ENCODE measurements at places on chromosomes 6 and 20.

DNA sequence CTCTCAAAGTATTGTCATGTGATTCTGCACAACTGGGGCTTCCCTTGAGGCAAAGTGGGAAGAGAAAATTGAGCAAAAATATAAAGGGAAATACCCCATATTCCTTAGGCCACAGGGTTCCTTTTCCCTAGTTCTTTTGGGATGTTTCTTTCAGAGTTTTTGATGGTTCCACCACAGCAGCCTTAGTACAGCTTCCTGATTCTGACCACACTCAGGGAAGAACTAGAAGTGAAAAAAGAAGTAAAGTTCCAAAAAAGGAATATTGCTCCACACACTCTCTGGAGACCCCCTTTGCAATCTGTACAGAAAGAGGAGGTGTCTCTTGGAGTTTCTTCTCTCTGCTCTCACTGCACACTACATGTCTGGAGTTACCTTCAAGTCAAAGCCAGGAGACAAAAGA lies 27.9 kb upstream of the HLA-DQA2 start:
- DNase-seq = no peak

DNA sequence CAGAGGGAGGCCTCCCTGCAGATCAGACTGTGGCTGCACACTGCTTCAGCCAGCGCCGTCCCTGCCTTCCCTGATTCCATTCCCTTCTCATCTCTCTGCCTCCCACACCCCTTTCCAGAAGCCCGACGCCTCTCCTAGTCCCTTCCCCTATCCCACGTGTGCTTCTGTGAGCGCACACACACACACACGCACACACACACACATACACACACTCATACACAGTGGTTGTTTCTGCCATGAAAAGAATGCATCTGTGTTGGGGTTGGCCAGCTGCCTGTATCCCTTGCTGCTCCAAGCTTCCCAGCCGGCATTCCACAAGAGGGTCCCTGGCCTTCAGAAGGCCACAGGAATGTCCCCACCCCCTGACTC lies 51.7 kb downstream of the MOCS1 start:
- DNase-seq = no peak

DNA sequence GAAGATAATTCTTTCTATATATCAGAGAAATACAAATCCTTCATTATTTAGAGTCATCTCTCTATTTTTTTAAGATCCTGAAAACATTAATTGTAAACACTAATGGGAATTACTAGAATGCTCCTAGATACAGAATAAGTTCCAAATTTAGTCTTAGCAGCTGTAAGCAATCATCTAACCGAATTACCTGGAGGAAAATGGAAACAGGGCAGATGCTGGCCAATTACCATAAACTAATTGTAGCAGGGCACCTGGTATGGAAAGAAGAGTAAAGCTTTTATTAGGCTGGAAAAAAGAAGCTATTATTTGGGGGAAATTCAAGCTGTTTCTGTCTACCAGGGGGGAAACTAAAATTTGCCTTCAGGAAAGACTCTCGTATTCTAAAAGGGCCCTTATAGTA lies 257.5 kb downstream of the MMUT start:
- no peak for DNase-seq

DNA sequence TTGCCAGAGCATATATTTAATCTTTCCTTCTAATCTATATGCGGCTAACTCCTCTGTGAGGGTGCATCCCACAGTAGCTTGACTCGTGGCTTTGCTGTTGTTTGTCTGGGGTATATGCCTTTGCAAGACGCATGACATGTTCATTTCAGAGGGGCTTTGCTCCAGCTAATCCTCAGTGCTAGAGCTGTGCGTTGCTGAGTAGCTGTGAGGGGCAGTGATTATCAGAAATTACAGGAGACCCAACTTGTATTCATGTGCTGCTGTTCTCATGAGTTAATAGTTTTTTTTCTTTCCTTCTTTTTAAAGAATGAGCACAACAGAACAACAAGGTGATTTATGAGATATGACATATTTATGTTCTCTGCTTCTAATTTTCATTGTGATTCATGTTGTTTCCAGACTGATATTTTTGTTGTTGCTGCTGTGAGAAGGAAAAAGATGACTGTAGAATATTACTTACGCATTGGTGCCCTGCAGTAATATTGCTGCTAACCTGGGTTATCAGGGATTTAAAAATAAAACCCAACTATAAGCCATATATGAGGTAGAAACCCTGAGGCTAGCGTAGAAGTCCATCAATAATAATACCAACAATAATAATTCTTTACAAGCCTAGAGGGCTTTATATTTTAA lies 168.3 kb downstream of the KLHL32 start:
- no peak for DNase-seq

- no peak for DNase-seq
These were observed 24.9 kb downstream of the HCRTR2 start for GRCh38 chr6:55199239-55199638.

- DNase-seq = no peak
These were observed 38.0 kb downstream of the PKHD1 start for GRCh38 chr6:52049252-52050050.

DNA sequence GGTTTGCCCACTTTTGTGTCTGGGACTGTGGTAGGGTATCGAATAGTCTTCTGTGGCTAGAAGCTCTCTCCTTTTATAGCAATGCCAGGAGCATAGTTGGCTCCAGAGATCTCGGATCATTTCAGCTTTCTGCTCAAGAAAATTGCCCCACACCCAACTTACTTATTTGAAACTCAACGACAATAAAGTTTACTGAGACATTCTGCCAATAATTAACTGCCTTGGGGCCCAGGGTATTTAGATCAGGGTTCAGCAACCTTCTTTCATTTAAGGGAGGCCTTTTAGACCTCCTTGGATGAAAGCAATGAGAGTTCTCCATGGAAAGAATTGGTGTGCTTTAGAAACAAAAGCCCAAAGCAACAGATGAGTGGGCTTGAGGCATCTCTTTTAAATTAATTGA lies 53.8 kb upstream of the GMPR start:
- no peak for DNase-seq

- DNase-seq = peak; percentile 26
These were observed 141.5 kb downstream of the MYB start for GRCh38 chr6:135322427-135323201.

GRCh38 chr6:34223381-34223955 lies 13.2 kb upstream of the HMGA1 start:
- DNase-seq = no peak

DNA sequence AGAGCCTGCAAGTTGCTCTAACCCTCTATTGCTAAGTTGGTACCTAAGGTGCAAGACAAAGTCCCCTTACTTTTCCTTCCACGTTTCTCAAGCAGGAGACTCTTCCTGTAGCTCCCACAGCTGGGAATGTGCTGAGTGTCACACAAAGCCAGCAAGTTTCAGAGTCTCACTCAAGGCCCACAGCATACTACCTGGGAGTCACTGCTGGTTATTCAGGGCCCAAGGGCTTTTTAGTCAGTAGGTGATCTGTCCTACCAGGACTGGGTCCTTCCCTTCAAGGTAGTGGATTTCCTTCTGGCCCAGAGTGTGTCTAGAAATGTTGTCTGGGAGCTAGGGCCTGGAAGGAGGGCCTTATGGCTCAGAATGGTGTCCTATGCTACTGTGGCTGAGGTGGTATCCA lies 261.9 kb upstream of the CITED2 start:
- DNase-seq = no peak

DNA sequence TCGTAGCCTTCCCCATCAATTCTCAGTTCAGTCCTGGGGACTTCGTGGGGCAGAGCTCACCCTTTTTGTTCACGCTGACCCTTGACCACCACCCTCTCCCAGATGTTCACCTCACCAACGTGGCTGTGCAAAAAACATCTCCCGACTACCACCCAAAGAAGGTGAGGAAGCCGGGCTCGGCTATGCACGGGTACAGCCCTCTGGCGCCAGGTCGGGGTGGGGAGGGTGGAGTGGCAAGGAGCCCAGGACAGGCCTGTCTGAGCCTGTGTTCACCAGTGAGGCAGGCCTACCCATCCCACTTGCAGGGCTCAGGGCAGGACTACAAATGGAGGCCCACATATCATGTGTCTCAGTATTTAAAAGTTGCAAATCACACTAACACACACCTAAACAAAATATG lies 18.1 kb downstream of the PDRG1 start:
- DNase-seq = no peak

DNA sequence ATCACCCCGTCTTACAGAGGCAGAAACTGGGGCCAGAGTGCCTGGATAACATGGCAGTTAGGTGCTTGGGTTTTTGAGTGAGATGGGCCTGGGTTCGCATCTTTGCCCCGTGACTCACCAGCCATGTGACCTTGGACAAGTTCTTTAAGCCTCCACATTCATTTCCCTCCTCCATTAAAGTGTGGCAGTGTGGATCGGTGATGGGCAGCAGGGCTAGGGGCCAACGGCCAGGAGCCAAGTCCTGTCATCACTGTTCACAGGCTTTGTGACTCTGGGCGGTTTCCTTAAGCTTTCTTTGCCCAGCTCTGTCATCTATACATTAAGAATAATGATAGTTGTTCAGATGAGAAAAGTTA lies 85.5 kb upstream of the PMEPA1 start:
- DNase-seq = no peak

DNA sequence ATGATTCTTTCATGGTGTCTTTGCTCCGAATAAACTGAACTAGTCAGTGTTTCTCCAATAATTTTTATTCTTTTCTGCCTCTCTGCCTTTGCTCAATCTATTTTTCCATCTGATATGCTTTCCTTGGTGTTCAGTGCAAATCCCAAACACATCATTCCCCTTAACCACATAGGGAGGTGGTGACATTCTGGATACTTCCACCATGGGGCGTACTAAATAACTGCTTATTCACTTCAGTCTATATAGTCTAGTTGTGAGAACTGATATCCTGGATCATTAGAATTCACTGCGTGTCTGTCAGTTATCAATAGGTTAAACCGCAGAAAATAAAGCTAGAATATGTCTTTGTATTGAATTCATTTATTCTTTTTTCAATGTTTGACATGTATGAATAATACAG lies 83.1 kb downstream of the KCNQ5 start:
- DNase-seq = no peak

GRCh38 chr6:142631517-142632385 lies 313.2 kb downstream of the HIVEP2 start:
- no peak for DNase-seq

DNA sequence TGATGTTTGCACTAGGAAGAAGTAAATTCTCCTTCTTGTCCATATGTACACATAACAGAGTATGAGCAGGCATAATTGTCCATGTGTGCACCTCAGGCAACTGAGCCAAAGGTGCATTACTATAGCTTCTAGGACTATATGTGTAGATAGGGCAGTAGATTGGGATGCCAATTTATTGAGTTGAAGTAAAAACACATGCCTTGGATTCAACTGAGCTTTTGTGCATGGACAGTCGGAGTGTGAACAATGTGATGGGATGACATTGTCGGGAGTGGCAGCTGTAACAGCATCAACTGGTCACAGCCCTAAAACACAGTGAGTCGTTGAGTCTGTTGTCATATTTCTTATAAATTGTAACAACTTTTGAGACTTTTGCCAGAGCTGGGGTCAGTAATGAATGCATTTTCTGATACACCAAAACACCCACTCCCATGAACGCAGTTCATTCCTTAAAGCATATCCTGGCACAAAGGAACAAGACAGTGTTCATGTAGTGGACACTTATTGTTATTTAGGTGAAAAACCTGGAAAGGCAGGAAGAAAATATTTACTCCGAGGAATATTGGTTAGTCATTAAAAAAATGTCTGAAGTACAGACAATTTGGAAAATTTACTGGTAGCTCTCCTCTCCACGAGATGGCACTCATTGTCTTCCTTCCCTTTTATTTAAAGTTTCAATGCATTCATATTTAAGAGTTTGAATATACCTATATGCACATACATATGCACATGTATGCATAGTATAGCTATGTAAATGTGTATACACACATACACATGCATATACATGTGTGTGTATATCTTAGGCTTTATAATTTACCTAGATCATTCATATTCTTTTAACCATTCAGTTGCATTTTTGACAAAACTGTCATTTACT lies 302.0 kb upstream of the STXBP5 start:
- no peak for DNase-seq

DNA sequence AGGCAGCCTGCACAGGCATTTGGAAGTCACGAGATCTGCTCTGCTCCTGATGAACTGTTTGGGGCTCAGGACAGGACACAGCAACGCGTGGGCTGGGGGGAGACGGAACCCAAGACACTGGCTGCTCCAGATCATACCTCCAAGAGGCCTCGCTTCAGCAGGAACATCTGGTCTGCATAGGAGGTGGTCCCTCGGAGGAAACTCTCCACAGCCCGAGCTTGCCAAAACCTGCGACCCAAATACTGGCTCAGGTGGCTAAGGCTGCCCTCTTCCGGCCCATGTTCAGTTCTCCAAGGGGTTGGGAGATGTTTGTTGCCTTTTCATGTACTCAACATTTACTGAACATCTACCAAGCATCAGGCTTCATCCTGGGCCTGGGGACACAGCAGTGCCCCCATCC lies 51.7 kb downstream of the MYH7B start:
- DNase-seq = no peak

- no peak for DNase-seq
These were observed 25.2 kb upstream of the SRSF6 start for GRCh38 chr20:43432498-43432897.

DNA sequence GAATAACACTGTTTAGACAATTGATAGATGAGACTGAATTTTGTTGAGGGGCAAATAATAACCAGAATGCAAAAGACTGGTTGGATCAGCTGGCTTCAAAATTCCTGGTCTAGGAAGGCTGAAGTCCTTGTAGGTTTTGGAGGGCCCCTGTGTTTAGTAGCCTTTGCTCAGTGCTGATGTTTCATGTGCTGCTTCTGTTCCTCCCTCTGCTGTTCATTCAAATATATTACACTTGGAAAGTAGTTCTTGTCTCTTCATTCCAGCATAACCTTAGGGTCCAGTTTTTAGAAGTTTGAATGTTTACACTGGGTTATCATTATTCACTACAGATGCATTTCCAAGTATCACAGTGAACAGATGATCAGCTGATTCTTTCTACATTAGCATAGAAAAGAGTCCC lies 72.5 kb downstream of the FLRT3 start:
- DNase-seq = no peak

GRCh38 chr6:10406556-10406955 lies 8.3 kb downstream of the TFAP2A start:
- DNase-seq = no peak

DNA sequence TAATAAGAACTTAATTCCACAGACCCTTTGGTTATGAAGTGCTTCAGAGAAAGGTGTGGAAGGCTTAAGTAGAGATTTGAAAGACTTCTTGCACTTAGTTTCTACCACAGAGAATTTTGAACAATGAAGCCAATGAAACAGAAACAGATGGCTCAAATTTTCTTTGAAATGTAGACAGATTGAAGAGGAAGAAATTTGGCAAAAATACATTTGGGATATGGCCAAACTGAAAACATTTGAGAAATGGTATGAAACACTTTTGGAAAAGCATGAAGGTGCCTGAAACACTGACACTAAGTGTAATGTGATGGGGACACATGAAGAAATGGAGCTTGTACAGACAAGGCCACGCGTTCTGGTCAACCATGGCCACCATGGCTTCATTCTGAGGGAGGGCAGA lies 272.4 kb upstream of the EXOC2 start:
- no peak for DNase-seq

DNA sequence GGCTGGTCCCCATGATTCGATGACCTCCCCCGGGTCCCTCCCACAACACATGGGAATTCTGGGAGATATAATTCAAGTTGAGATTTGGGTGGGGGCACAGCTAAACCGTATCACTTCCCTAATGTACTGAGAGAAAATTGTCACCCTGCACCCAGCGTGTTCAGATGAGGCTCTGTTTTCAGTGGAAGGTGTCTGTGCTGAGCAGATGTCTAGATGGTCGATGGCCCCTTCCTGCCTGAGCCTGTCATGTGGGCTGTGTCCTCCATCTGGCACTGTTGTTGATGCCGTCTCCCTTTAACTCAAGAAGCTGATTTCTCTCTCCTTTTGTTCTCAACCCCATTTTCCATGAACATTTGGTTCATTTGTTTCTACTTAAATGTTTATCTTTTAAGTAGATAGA lies 37.0 kb downstream of the TMEM181 start:
- DNase-seq = no peak

GRCh38 chr20:63675681-63676368 lies 17.7 kb downstream of the RTEL1 start:
- no peak for DNase-seq

All from stimulated activated CD8-positive, alpha-beta memory T cell treated with anti-CD3 and anti-CD28 coated beads, Interleukin-4, amount 100 ng/mL, for 48 hours (primary cell).